ENCODE measurements at places on chromosomes 4 and X.

- DNase-seq = no peak
These were observed 99.4 kb upstream of the STK26 start for GRCh38 chrX:131923614-131924250.

GRCh38 chr4:81723019-81723884 lies 251.5 kb upstream of the RASGEF1B start:
- no peak for DNase-seq

- DNase-seq = no peak
These were observed 17.7 kb downstream of the CD99L2 start for GRCh38 chrX:150880808-150881165.

GRCh38 chr4:54440394-54441136 lies 211.5 kb downstream of the PDGFRA start:
- peak; percentile 49 for DNase-seq

GRCh38 chrX:154495472-154495922 lies 5.1 kb upstream of the SLC10A3 start:
- no peak for DNase-seq

DNA sequence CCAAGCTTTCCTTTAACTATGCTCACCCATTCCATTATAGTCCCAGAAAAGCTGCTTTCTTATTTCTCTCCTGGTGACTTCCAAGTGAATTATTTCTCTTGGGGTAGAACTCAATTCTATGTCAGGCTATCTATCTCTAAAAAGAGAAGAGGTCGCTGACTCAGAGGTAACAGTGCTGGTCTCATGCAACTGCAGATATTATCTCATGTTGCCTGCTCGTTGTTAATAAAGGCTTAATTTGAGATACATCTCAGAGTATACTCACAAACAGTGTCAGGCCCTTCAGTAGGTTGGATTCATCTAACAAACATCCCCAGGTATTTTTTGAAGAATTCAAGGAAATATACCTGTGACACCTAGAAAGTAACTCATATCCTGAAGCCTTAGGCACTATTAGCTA lies 2.7 kb downstream of the TMEM154 start:
- no peak for DNase-seq

DNA sequence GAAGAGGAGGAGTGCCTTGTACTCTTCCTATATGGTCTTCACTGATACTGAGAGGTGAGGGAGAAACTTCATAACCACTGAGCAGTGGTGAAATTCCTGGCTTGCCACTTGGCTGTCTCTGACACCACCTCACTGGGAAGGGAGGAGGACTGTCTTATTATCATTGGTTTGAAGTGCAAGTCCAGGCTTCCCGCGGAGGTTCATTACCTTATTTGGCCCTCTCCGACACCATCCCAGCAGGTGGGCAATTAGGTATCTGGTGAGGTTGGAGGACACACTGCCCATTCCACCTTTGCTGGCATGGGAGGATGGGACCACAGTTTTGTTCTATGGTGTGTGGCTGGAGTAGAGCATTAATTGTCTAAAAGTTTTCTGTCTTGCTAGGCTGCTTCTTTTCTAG lies 206.1 kb downstream of the LHFPL1 start:
- no peak for DNase-seq

- no peak for DNase-seq
These were observed 1.1 kb upstream of the DKK2 start for GRCh38 chr4:107037199-107037584.

DNA sequence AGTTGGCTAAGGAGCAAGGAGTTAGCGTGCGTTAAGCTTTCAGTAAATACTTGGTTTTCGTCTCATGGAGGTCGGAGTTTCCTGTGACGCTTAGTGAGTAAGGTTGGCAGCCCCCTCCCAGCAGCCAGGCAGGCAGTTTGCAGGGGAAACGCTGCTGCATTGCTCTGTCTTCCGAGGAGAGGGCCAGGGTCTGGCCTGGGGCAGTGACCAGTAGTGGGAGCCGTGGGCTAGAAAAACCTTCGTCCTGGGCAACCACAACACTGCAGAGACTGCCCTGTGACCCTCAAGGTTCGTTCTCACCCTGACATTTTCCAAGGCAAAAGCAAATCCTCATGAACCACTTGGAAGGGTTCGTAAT lies 432 bp downstream of the TMEM175 start:
- DNase-seq = no peak

GRCh38 chr4:150781191-150781590 lies 199.2 kb downstream of the MAB21L2 start:
- no peak for DNase-seq

- DNase-seq = no peak
These were observed 39.5 kb upstream of the RBMX start for GRCh38 chrX:136920001-136920400.

All from bone marrow (tissue), 2 donors.